Activated T-cell treated with anti-CD3 and anti-CD28 coated beads, Interleukin-2, amount 50 U/mL, for 72 hours (primary cell): ENCODE measurements at places on chromosomes 2 and 18.

GRCh38 chr2:75140288-75140687 lies 59.0 kb downstream of the TACR1 start:
- no peak for DNase-seq

GRCh38 chr2:202858601-202859000 lies 13.0 kb downstream of the ICA1L start:
- DNase-seq, result no peak

DNA sequence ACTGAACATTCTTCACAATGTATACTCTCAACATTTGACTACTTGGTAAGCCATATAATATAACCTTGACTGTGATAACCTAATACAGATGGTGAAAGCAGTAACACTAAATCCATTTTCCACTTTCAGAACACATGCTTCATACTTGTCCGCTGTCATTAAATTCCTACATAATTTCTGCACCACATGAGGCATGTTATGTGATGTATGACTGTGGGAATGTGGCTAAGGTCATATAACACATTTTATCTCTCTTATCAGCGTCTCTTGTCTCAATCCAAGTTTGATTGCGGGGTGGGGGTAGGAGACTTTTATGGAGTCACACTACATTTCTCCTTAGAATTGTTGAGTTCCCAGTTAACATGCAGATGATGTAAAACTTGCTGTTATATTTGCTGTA lies 110.9 kb downstream of the MTCL1 start:
- DNase-seq, result no peak

- DNase-seq, result no peak
Observed at GRCh38 chr2:6832596-6833299, 33.0 kb downstream of the CMPK2 start.

DNA sequence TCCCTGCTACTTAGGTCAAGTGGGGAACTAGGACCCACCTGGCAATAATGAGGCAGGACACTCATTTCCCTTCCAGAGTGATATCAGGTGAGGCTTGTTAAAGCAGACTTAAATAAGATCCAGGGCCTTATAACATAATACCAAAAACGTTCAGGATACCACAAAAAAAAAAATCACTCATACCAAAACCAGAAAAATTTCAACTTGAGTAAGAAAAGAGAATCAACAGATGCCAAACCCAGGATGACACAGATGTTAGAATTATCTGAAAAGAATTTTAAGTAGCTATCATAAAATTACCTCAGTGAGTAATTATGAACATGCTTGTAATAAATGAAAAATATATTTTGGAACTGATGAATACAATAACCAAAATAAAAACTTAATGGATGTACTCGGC lies 255.6 kb upstream of the OSR1 start:
- no peak for DNase-seq

DNA sequence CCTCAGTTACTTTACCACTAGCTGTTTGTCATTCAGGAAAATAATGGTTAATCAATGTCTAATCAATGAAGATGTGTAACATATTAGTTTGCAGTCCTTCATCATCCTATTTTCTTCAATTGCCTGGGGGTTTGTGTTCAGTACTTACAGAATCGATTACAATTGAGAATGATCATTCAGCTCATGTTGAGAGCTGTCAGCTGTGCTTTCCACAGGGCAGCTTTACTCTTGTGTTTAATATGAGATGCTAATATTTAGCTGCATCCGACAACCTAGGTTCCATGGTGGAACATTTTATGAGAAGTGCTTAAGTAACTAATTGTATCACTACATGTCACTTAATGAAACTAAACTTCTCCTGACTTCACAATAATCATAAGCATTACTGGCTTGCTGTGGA lies 191.9 kb downstream of the GRB14 start:
- no peak for DNase-seq

GRCh38 chr2:69159986-69160385 lies 147.0 kb downstream of the ANTXR1 start:
- DNase-seq, result no peak

DNA sequence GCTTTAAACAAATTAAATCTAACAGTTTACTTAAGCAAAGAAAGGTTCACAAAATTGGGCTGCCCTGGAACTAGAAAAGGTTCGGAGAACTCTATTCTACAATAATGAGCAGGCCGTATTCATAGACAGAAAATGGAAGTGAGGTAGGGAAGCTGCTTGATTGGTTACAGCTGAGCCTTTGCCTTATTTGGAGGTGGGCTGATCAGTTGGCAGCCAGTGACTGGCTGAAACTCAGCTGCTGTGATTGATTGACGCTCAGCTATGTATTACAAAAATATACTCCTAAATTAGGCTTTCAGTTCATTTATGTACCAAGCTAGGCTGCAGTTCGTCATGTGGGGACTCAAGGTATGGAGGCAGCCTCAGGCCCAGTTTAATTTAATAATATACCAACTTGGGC lies 42.3 kb upstream of the TTR start:
- no peak for DNase-seq
